Stimulated activated CD4-positive, alpha-beta T cell treated with anti-CD3 and anti-CD28 coated beads, Interleukin-15, amount 100 ng/mL, for 1 hour (primary cell): ENCODE measurements at places on chromosomes 2 and 18.

GRCh38 chr2:239660390-239661230 lies 259.8 kb upstream of the HDAC4 start:
- DNase-seq: no peak

DNA sequence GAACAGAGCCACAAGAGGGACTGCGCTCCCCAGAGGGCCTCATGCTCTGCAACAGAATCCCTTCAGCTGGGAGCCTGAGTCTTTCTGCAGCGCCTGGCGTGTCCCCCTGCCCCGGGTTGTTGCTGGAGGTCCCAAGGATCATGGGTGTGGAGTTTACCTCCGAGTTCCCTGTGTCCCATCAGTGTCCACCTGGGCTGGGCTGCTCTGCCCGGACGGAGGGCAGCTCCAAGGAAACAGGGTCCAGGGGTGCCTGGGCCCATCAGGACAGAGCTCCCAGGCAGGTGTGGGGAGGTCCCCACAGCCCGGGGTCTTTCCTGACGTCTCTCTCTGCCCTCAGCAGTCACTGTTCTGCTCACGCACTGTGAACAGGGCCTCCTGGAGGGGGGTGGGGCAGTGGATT lies 63.5 kb downstream of the EMILIN2 start:
- DNase-seq: no peak

DNA sequence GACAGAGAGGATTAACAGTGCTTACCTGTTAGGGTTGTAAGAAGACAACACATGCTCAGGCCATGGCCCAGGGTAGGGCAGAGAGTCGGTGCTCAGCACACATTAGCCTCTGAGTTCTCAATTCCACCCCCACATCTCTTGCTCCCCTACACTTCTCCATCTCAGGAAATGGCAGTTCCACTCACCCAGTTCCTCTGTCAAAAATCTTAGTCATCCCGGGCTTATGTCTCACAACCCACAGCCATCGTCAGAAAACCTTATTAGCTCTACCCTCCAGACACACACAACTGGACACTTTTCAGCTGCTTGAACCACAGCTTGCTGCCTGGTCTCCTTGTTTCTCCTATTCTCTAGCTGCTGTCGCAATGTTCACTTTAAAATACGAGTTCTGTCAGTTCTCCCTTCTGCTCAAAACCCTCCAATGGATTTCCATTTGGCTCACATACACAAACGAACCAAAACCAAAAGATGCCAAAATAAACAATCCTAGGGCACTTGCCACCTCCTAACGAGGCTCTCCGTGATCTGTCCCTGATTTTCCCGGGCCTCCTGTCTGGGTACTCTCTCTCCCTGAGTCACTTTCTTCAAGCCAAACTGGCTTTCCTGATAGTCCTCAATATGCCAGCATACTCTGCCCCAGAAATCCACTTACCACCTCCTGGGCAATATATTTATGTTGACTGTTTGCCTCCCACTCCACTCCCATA lies 89.7 kb downstream of the KCTD1 start:
- no peak for DNase-seq

- DNase-seq: no peak
Measured at GRCh38 chr2:173119944-173120343, 44.3 kb downstream of the MAP3K20 start.

- DNase-seq: no peak
Measured at GRCh38 chr2:58195662-58196061, 45.5 kb downstream of the FANCL start.

- no peak for DNase-seq
Measured at GRCh38 chr18:66599190-66599589, 4.7 kb downstream of the CDH19 start.

GRCh38 chr2:83585250-83585649 lies 873.8 kb downstream of the SUCLG1 start:
- DNase-seq: no peak

DNA sequence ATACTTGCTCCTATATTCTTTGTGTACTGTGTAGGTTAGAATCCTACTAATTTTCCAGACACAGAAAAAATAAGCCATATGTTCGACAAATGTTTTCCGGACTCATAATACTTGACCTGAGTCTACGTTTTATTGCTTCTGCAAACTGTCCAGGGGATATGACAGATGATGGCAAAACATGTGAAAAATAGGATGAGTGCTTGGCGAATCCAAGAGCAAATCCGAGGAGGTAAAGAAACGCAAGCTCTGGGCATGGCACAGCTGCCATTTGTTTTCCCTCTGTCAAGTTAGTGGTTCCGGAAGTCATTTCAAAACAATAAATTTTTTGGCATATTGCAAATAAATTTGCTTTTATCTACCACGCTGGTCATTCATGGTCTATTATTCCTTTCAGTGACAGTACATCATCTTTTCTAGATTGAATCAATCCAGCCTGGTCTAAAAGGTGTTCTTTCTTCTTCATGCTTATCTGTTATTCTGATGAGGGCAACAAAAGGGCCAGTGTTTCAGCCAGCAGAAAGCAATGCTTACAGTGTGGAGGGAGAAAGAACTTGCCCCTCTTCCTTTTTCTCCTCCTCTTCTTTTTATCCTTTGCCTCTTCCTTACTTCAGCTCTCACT lies 476.1 kb upstream of the SOX11 start:
- no peak for DNase-seq

GRCh38 chr2:215579809-215580208 lies 143.9 kb upstream of the FN1 start:
- DNase-seq: no peak

- no peak for DNase-seq
Measured at GRCh38 chr2:15986068-15986560, 45.8 kb downstream of the MYCN start.

DNA sequence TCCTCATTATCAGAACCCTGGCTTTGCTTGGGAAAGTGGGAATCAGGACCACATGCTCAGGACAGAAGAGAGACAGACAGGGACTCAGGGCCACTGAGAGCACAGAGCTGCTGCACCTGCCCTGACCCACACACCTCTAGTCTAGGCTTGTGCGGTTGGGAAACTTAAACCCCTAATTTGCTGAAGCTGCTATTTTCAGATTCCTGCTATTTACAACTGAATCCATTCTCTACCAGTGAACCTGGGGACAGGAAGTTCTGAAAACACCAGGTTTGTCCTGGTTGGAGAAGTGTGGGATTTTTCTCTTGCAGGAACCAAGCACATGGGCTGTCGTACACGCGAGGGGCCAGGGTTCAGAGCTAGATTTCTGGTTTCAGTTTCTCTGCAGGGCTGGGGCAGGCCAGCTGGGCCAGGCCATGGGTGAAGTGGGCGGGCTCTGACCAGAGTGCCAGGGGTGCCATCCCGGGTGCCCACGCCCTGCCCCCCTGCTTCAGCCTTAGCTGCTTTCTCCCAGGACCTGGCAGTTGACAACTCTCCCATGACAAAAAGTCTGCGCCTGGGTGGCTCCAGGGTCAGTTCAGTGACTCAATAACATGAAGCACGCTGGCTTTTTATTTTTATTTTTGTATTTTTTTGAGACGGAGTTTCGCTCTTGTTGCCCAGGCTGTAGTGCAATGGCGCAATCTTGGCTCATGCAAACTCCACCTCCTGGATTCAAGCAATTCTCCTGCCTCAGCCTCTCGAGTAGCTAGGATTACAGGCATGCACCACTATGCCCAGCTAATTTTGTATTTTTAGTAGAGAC lies 51.3 kb upstream of the SLC1A4 start:
- no peak for DNase-seq

GRCh38 chr2:55230551-55230950 lies 1.5 kb downstream of the CLHC1 start:
- DNase-seq: no peak

- DNase-seq: no peak
Measured at GRCh38 chr2:75035444-75036353, 77.3 kb downstream of the POLE4 start.

GRCh38 chr18:65091744-65092329 lies 659.0 kb upstream of the CDH7 start:
- no peak for DNase-seq
